ENCODE measurements at places on chromosomes 13 and 19. TPM values are rescaled to one million over a fixed set of nuclear protein-coding genes. Genes with fewer than 3 reads are reported as not detected.

Gene KLK8
- 0.34 TPM for polyA plus RNA-seq

GRCh38 chr13:92460479-92460878 is 766.1 kb upstream of the GPC6 start:
- no peak for DNase-seq

DNA sequence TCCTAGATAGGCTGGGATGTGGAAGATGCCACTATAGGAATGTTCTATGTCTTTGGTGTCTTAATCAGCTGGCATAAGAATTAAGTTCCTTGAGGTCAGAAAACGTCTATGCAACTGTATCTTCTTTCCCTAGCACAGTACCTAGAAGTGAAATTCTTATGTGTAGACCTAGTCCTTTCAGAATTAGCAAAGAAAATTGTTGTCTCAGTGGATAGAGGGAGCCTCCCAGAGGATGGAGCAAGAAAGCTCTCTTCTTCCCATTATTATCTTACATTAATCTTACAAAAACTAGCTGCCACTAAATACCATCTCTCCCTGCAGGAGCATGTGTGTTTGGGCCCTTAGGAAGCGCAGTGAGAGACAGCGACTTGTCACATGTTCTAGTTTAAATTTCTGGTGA is 11.6 kb downstream of the CLDN10 start:
- DNase-seq: no peak

Gene RAB4B
- polyA plus RNA-seq: 135 TPM

GRCh38 chr19:10013834-10014618 is 743 bp downstream of the RDH8 start:
- DNase-seq: no peak

- DNase-seq: peak; percentile 25
These were observed 39.9 kb upstream of the CEACAM8 start for GRCh38 chr19:42634409-42635232.

- DNase-seq: no peak
These were observed 8.2 kb downstream of the SMIM24 start for GRCh38 chr19:3471954-3472655.

Gene SIGLEC10
- 9.7 TPM for polyA plus RNA-seq

Gene ZNF415
- 45.4 TPM for polyA plus RNA-seq

GRCh38 chr19:18090545-18091216 is 3.9 kb upstream of the IL12RB1 start:
- DNase-seq: no peak

GRCh38 chr19:36265064-36265463 is 50.2 kb downstream of the ZNF146 start:
- no peak for DNase-seq

- no peak for DNase-seq
These were observed 23.1 kb downstream of the PSPC1 start for GRCh38 chr13:19759669-19760068.

DNA sequence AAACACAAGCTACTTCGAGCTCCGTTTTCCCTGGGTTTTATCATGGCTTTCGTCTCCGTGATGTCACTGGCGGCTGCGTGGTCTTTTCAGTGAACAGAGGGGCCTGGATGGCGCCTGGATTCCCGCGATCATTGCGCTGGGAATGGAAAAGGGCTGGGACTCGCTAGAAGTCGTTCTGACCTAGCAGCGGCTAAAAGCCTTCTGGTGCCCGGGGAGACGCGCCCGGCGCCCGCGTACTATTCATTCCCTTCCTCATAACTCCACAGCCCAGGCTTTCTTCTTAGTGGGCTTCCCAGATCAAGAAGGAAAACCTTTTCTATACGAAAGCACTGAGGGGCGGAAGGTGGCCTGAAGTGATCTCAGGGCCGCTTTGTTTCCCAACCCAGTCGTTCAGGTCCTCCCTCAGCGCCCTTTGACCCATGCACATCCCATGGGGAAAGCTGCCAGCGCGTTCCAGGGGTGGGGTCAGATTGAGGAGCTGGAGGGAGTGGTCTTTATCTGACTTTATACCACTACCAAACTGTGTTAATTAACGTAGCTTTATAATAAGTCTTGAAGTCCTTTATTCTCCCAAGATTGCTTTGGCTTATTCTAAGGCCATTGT is 96.6 kb downstream of the ELF1 start:
- no peak for DNase-seq

Gene CALR3
- polyA plus RNA-seq: 0.07 TPM

GRCh38 chr13:52744842-52745375 is 5.3 kb upstream of the CNMD start:
- DNase-seq: no peak

- no peak for DNase-seq
These were observed 37.5 kb upstream of the ADGRE1 start for GRCh38 chr19:6849876-6850275.

Gene FFAR2
- 0.88 TPM for polyA plus RNA-seq

- DNase-seq: no peak
These were observed 8.8 kb upstream of the CACNG6 start for GRCh38 chr19:53982611-53983010.

Gene CABP5
- not detected for polyA plus RNA-seq

GRCh38 chr19:49475995-49476880 is 2.2 kb downstream of the FLT3LG start:
- DNase-seq: no peak

Gene CEACAM20
- polyA plus RNA-seq: not detected

DNA sequence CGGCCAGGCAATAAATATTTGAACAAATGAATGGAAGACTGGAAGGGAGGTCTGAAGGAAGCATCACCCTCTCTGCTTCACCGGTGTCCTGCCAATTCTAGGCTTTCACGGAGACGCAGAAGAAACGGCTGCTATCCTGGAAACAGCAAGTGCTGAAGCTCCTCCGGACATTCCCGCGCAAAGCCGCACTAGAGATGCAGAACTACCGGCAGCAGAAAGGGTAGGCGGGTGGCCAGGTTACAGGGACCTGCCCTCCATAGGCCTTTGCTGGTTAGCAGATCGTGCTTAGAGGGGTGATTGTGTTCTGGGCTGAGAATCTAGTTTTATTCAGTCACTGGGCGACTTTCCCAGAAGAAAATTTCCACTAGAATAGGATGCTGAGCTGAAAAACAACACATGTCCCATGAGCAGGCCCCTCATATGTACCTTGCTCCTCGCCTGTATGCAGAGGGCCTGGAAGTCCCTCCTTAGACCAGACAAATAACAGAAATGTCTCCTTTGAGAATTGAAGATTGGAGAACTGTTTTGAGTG is 11.0 kb downstream of the PAF1 start:
- DNase-seq: no peak

- peak; percentile 74 for DNase-seq
These were observed at the start of gene USHBP1 for GRCh38 chr19:17264641-17264979. TSS of gene USHBP1 (minus strand) at chr19:17264745. CDS start at chr19:17264299, 446 bp downstream.

GRCh38 chr19:49515767-49516166 is 3.3 kb downstream of the FCGRT start:
- DNase-seq: peak; percentile 54

- no peak for DNase-seq
These were observed 152.0 kb downstream of the NUFIP1 start for GRCh38 chr13:44837250-44837649.

Gene NBEA
- 3.1 TPM for polyA plus RNA-seq

GRCh38 chr13:54965881-54966280 is 1937.3 kb downstream of the OLFM4 start:
- no peak for DNase-seq

Gene VAV1
- 4.7 TPM for polyA plus RNA-seq

- peak; percentile 74 for DNase-seq
These were observed 736 bp upstream of the ZMYM5 start for GRCh38 chr13:19864024-19864745.

Gene PCDH17
- 4.4 TPM for polyA plus RNA-seq

- DNase-seq: no peak
These were observed 850 bp downstream of the DYRK1B start for GRCh38 chr19:39833160-39833463.

Gene ZNF667
- 10.7 TPM for polyA plus RNA-seq

GRCh38 chr13:51849145-51850101 is 4.4 kb upstream of the TMEM272 start:
- no peak for DNase-seq

Gene DPRX
- polyA plus RNA-seq: not detected

GRCh38 chr13:42333613-42334328 is 61.8 kb downstream of the AKAP11 start:
- no peak for DNase-seq

Gene SOX1
- polyA plus RNA-seq: not detected

DNA sequence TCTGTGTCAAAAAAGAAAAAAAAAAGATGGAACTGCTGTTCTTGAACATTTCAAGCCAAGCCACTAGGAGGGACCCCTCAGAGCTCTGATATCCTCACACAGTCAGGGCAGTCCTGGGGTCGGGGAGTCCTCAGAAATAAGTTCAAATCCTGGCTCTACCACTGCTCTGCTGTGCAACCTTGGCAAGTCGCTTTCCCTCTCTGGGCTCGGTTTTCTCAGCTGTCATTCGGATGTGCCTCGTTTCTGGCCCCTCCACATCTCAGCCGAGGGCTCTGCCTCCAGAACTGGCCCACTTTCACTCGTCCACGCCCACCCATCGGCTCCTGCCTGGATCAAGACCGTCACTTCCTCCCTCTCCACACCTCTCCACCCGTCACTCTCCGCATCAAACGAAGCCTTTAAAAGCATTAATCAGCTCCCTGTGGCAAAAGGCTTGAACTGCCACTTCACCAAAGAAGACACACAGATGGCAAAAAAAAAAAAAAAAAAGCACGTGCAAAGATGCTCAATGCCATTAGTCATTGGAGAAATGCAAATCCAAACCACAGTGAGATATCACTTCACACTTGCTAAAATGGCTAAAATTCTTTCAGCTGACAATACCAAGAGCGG is 7.4 kb upstream of the ZNRF4 start:
- DNase-seq: no peak

DNA sequence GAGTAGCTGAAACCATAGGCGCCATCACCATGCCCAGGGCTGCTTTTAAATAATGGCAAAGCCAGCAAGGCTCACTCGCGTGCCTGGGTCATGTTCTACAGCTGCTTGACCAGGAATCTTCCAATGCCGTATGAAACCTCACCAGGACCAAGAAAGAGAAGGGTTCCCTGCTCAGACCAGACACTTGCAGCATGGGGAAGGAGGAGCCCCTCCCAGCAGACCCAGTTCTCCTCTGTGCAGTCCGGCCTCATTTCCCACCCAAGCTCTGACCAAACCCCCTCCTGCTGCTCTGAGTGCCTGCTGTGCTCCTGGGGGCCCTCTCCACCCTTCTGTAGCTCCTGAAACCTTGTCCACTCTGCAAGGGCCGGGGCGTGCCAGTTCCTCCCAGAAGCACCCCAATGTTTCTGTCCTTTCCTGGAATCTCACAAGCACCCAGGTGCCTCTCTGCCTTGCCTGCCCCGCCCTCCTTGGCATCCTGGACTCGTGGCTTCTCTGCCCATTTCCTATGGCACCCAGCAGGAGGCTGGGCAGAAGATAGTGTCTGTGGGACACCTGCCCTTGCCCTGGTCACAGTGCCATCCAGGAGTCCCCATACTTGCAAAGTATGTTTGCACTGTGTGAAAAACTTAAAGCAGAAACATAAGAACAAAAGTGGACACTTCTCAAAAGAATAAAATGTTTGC is 6.8 kb upstream of the SLC7A9 start:
- DNase-seq: peak; percentile 33

- DNase-seq: no peak
These were observed 571 bp upstream of the DHRS12 start for GRCh38 chr13:51804295-51805172.

Gene CD22
- 3.5 TPM for polyA plus RNA-seq

Gene ZNF471
- polyA plus RNA-seq: 4.3 TPM

DNA sequence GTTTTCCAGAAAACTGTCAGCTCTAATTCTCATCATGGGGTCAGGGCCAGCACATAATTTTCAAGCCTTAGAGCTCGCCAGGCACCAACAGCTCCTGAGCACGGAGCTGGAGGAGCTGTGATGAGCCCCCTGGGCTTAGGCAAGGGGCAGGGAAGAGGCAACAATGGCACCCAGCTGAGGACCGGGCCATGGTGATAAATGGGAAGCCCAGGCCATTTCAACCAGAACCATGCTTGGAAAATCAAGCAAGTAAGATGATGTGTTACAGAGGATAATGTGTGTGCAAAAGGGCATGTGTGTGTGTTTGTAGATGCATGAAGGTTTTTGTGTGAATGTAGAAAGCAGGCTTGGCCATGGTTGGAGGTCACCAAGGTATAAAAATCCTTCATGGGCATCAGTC is 66.8 kb upstream of the UBAC2 start:
- peak; percentile 13 for DNase-seq

Gene DACT3
- 2.3 TPM for polyA plus RNA-seq

DNA sequence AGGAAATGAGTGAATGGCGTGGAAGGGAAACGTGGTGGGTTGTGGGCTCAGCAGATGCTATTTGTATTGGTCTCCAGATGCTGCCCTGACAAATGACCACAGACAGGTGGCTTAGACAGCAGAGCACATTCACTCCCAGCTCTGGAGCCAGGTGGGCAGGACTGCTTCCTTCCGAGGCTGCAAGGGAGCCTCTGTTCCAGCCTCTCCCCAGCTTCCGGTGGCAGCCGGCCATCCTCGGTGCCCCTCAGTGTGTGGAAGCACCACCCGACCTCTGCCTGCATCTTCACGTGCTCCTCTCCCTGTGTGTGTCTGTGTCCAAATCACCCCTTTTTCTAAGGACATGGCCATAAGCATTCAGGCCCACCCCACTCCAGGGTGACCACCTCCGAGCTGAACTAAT is 105.1 kb downstream of the SOX1 start:
- no peak for DNase-seq

Gene TPRX1
- polyA plus RNA-seq: not detected

Gene PALM
- 49.7 TPM for polyA plus RNA-seq

GRCh38 chr19:7456964-7457541 is 31.8 kb downstream of the PEX11G start:
- no peak for DNase-seq

DNA sequence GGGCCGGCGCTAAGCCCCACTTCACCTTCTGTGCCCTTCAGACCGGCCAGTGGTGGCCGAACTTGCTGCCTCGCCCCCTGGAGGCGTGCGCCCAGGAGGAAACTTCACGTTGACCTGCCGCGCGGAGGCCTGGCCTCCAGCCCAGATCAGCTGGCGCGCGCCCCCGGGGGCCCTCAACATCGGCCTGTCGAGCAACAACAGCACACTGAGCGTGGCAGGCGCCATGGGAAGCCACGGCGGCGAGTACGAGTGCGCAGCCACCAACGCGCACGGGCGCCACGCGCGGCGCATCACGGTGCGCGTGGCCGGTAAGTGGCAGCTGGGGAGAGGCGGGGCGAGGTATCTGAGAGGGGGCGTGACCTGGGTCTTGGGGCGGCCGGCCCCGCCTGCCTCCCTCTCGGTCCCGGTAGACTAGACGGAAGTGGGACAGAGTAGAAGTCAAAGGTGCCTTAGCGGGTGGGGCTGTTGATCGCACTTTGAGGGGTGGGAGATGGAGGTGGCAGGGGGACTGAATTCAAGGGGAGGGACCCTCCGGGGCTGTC is 5.6 kb downstream of the ICAM5 start:
- DNase-seq: no peak

GRCh38 chr13:107284173-107284572 is 716.2 kb upstream of the ARGLU1 start:
- no peak for DNase-seq

DNA sequence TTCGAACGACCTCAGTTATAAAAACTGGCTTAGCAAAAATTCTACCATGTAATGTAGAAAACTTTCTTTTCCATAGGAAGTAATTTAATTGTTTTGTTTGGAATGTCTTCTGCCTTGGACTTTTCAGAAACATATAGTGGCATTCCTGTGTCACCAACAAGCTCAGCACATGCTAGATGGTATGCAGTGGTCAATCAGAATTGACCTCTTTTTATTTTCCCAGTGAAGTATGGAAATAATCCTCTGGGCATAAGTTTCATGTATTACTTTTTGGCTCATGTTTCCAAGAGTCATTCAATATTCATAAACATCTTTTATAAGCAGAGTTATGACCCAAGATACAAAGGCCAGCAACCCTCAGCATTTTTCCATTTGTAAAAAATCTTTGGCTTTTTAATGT is 33.6 kb downstream of the NALCN start:
- no peak for DNase-seq

- no peak for DNase-seq
These were observed 64.3 kb downstream of the CACNA1A start for GRCh38 chr19:13441810-13442512.
